NCI-H1930 (cell line): ENCODE measurements at places on chromosomes 12 and 14.

GRCh38 chr12:28240853-28241252 is 50.6 kb downstream of the CCDC91 start:
- no peak for DNase-seq

GRCh38 chr14:54278087-54278486 is 118.7 kb upstream of the CDKN3 start:
- no peak for DNase-seq

GRCh38 chr12:113586461-113586860 is 114.8 kb upstream of the LHX5 start:
- no peak for DNase-seq

DNA sequence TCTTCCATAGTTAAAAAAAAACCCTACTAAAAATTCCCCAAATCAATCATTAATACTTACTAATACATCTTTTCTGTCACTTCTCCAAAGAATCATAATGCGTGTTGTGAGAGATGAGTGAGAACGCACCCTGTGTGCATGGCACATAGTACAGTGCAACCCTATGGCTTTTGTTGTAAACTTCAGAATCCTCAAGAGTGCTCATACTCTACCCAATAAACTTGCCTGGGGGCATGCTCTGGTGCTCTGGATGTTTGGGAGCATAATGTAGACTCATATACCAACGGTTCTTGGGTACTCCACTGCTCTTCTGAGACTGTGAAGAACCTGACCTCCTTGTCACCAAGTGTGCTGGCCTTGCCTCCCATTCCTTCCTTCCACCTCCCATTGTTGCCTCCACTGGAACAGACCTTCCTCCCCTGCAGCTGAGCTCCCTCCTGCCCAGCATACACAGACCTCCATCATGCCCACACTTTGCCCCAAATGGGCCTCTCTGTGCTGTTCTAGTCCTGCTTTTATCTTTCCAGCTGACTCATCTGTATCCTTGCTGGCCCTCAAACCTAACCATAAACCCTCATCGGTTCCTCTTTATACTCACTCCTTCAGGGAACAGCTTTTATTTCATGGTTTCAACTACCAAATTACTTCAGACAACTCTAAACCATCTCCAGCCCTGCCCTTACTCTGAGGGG is 8.9 kb downstream of the DCP1B start:
- DNase-seq, result no peak
